Right ventricle myocardium inferior (tissue), 1 donor: ENCODE measurements at places on chromosomes 4 and X. TPM values are rescaled to one million over a fixed set of nuclear protein-coding genes. Genes with fewer than 3 reads are reported as not detected.

- no peak for DNase-seq
Observed at GRCh38 chrX:150360331-150360730, 2.8 kb upstream of the MAMLD1 start.

DNA sequence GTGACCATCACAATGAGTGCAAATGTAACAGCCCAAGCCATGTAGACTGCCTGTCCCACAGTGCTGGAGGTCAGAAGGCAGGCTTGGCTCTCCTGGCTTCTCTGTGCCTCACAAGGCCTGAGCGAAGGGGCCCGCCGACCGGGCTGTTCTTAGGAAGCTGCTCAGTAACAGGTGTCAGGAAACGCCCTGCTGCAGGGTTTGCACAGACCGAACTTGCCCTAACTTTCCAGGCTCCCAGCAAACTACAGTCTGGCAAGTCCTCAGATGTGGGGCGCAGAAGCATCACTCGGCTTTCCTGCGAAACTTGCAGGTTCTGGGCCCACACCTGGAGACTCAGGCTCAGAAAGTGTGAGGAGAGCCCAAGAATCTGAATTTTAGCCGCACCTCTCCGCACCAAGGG, 87.6 kb downstream of the CRMP1 start:
- DNase-seq = no peak

- DNase-seq = no peak
Observed at GRCh38 chr4:58962424-58962823, 1852.2 kb upstream of the IGFBP7 start.

The SSX2B gene
- total RNA-seq = not detected

The CTAG1B gene
- not detected for total RNA-seq

DNA sequence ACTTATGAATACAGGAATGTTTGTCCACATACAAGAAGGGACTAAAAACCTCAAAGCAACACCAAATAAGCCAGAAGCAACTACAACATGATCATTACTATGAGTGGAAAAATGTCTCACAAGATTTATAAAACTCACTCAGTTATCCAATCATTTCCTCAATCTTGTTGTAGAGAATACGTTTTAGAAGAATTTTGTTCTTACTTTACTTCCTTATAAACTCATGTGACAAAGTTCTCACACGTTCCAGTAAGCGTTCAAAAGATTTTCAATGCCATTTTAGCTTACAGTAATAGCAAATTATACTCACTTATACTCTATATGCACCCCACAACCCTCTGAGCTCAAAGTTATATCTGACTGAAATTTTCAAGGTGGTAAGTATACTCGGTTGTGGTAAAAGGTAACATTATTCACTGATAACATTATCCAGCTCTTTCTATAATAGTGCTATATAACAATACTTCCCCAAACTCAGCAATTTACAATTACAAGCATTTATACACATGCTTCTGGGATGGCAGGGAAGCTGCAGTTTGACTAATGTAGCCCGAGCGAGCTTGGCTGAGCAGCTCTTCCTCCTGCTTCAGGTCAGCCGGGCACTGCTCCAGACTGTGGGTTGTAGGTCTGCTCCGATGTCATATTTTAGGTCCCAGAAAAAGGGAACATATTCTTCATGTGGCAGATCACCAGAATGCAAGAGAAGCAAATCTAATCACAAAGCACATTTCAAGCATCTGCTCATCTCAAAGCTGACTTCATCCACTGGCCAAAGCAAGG, 226.3 kb downstream of the RCHY1 start:
- no peak for DNase-seq

The MTNR1A gene
- total RNA-seq = not detected

GRCh38 chr4:43993196-43993902, 455.3 kb downstream of the KCTD8 start:
- DNase-seq = no peak

The CT47C1 gene
- not detected for total RNA-seq

DNA sequence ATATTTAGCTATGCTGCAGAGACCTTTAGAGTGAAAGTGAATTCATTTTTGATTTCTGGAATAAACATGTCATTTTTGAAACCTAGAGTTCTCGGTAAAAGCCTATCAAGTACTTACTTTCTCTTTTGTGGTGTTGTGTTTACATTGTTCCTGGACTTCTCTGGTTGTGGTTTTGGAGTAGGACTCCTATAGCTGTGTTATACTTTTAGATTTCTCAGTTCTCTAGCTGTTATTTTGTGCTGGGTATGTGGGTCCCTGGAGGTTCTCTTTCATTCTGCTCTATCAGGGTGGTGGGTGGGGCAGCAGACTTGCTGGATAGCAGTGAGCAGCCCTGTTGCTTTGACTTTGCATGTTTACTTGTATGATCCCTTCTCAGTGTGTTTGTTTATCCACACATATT, 25.6 kb upstream of the MSMO1 start:
- no peak for DNase-seq

DNA sequence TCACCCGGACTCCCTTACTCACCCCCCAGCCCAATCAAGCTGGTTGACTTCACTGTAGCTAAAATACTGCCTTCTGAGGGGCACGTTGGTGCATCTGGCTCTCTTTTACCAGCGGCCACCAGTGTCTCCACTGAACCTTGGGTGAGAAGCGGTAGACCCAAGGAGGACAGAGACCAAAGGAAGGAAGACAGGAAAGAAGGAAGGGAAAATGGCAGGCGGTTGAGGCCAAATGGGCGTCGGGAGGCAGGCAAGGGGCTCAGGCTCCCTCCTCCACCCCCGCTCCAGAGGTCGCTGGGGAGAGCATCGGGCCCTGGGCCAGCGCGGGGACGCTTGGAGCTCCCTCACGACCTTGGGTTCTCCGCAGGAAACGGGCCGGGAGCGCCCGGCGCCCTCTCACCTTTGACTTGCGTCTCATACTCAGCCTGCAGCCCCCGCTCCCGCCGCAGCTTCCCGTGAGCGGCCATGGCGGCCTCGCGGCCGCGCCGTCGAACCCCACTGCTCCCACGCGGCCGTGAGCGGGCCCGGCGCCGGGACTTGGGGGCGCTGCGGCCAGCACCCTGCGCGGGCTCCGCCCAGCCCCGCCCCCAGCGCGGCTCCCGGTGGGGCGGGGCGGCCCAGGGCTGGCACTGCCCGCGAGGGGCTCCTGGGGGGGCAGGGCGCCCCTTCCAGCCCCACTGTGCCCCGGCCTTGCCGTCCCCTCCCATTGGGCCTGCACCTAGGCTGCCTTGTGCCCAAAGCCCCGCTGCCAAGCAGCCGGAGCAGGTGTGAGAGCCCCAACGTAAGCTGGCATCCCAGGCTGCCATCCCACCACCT, at the start of gene ARHGAP4:
Gene ARHGAP4, minus strand, starts transcription at position 526 of the 813 bp plus-strand sequence. Its CDS starts 62 bp downstream, at position 464.
- no peak for DNase-seq

DNA sequence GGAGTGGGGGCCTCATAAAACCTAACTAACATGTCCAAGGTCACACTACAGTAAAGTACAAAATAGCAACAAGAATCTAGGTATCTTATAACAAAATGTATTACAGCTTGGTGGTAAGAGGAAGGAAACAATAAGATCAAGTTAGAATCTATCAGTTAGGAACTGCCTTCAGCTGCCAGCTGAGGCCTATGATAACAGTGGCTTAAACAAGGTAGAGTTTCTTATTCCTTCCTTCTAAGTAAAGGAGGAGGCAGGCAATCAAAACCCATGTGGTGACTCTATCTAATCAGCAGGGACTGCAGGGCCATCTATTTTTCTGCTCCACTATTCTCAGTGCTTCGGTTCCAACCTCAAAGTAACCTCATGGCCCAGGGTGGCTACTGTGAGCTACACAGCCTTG, 10.9 kb downstream of the SH3D19 start:
- DNase-seq = no peak

DNA sequence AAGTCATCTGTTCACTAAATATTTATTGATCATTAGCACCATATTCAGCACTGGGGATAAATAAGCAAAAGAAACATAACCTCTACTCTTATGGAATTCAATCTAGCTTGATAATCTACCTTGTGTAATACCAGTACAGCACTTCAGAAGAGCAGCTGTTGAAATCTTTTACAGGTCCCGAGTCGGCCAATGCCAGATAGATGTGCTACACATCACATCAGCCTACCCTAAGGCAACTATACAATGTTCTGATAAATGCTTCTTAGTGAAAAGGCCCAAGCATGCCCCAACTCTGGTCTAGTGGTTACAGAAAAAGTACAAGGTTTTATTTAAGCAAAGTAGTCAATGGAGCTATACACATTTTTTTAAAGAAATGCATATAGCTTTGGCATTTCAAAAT, 68.7 kb downstream of the MAPK10 start:
- no peak for DNase-seq

DNA sequence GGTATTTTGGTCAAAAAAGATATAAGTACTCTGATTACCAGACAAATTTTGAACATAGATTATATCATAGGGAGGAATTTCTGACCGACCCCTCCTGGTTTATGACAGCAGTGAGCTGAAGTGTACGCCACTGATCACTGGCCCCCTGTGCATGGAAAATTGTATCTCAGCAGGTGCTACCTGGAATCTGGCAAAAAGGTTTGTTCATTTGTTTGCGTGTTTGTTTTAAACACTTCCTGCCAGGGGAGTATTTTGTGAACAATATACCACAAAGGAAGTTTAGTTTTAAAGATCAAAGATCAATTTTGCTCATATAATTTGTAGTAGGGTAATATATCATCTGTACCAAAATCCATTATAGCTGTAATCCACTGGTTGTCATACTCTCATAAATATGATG, 219.7 kb upstream of the TENM3 start:
- DNase-seq = no peak

DNA sequence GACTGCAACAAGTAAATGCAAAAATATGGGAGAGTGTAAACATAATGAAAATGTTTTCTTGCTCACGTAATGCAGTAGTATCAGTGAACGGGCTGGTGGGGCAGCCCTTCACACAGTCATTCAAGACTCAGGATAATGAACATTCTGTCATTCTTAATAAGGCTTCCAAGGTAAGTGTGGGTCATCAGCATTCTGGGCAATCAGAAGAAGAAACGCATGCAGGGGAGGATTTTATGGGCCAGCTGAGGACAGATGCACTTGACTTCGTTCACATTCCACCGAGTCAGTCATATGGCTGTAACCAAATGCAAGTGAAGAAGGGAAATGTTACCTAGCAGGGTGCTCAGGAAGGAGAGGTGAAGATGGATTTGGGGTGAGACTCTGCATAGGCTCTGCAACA, 68.0 kb upstream of the MAP9 start:
- DNase-seq = no peak

DNA sequence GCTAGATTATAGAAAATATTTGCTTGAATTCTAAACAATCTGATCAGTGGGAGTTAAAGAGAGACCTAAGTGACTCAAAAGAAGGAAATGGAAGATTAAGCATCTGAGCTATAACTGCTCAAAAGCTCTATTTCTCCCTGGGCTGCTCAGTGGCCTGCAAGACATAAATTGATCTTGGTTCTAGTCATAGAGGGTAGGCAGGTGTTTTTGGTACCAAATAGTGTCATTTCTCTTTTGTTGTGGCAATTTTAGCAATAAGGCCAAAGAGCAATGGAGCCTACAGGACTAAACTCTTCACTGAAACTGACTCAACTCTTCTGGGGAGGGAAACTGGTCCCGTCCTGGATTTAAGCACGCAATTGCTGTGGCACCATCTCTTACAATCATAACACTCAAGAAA, 33.9 kb upstream of the BMP2K start:
- DNase-seq = no peak

The HNRNPH2 gene
- total RNA-seq = 53.5 TPM

The TMPRSS11D gene
- total RNA-seq = not detected

DNA sequence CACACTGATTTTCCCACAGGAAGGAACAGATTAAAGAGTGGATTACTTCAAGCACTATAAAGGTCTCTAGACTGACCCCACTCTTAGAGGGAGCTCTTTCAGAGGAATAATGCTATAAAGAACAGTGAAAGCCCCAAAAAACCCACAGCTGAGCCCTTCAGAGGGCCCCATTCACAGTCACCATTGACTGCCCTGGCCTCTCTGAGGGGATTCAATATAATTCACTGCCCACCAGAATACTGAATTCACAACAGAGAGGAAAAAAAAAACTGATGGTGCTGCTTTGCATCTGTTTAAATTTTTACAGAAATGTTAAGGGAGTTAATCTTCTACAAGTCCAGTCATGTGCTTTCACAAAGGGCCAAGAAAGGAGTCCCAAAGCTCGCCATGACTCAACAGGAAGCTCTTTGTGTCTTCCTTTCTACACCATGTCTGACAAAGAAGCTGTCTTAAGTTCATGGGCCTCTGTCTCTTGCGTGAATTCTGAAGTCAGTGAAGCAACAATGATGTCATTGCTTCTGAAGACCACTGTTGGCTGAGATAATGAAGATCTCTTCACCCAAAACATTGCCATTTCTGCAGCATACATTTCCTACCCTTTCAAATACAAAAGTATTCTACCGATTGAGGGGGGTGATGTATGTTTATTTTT, 174.9 kb downstream of the ADAMTS3 start:
- no peak for DNase-seq

DNA sequence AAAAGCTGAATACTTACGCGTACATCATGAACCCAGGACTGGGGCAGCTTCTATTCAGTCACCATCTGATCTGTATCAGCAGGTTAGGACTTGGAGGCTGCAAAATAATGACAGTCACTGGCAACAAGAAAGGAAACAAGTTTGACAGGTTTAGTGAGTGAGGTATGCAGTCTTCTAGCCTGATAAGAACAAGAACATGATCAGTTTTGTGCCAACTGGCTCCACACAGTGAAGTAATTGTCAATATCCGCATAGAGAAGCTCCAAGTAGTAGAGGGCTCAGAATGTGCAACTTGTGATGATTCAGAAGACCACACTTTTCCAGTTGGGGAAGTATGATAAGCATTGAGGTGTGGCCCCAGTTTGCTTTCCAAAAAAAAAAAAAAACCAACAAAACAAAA, at the start of gene TMPRSS11F:
Gene TMPRSS11F, minus strand, starts transcription at position 77 of the 400 bp plus-strand sequence. Its CDS starts 49 bp downstream, at position 28.
- DNase-seq = no peak

GRCh38 chr4:5424211-5424610, 284.1 kb downstream of the EVC2 start:
- DNase-seq = no peak

- DNase-seq = no peak
Observed at GRCh38 chr4:61067381-61067780, 132.7 kb upstream of the ADGRL3 start.

- no peak for DNase-seq
Observed at GRCh38 chr4:128711361-128711760, 98.1 kb upstream of the JADE1 start.

The XG gene
- total RNA-seq = 0.19 TPM

The SULT1E1 gene
- total RNA-seq = not detected

DNA sequence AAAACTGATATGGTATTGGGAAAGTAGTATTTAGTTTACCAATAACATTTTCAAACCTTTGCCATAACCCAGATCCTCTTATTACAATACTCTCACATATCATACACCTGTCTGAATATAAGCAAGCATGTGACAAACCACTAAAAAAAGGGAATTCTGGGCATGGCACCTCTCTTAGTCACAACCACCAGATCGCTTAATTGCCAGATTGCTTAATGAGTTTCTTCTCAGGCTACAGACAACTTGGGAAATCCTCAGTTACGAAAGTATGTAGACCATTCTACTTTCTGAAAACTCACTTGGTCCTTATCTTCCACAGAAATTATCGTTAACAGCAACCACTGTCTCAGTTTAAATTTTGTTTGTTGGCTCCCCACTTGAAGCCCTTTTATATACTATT, 2.1 kb downstream of the NAF1 start:
- no peak for DNase-seq

The PPP2R2C gene
- total RNA-seq = 12.3 TPM

GRCh38 chrX:124401696-124402095, 55.3 kb downstream of the SH2D1A start:
- DNase-seq = no peak

The VCX2 gene
- total RNA-seq = not detected

- no peak for DNase-seq
Observed at GRCh38 chr4:81786063-81786763, 314.5 kb upstream of the RASGEF1B start.
